ENCODE measurements at places on chromosomes 1 and 21.

DNA sequence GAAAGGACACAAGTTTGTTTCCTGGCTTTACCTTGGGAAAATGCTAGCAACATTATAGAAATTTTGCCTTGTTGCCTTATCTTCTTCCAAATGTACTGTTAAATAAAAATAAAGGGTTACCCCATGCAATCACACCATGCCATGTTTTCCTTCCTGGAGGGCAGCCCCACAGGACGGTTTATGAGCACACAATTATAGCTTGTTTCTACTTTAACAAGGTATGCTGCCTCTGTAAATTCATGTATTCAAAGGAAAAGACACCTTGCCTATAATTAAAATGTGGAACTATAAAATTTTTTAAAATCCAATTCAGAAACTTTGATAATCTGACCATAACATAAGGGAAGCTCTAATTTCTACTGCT lies 63.4 kb downstream of the CAPN2 start:
- DNase-seq = no peak

DNA sequence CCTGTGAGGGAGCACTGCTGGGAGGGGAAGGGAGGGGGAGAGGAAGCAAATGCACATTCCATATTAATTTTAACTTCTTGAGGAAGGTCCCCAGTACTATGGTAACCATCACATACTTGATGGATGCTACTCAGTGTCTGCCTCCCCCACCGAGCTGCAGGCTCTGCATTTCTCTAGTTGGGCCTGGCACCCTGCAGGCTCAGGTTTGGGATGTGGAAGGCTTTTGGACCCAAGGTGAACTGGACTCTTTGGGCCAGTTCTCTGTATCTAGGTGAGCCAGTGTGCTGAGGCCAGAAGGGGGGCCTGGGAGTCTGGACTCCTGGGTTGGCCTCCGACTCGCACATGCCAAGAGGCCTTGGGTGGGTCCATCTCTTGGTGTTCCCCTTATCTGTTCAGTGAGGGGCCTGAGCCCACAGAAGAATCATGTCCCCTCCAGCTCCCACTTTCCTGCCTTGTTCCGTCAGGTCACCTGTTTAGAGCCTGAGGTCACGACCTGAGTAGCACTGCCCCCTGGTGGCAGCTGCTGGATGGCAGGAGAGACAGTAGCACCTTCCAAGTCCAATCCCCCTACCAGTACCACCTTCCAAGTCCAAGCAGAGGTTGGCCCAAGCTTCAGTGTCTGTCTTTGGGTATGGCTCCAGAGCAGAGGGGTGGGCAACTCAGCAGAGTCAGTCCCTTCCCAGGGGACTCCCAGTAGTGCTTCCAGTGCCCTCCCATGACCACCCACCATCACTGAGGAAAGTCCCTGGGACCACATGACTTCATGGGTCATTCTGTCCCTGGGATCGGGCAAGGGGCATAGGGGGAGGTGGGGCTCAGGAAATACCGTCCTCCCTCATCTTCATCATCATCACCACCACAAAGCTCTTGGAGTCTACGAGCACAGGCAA lies 241.8 kb downstream of the TRABD2B start:
- DNase-seq = no peak

DNA sequence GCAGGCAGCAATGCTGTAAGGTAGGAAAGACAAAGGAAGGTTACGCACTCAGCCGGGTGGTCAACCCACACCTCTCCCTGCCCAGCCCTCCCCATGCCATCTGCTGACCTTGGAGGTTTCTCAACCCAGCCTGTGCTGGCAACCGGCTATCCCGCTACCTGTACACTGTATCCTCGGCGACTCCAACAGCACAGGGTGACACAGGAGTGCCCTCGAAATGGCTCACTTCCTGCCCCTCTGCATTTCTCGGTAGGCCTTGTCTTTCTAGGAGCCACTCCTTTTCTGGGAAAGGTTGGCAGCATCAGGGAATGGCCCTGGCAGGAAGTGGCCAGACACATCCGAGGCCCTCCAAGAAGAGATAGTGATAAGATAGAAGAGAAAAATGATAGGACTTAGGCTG lies 124.0 kb downstream of the PROX1 start:
- no peak for DNase-seq

GRCh38 chr1:8903410-8903809 lies 24.9 kb upstream of the ENO1 start:
- no peak for DNase-seq

DNA sequence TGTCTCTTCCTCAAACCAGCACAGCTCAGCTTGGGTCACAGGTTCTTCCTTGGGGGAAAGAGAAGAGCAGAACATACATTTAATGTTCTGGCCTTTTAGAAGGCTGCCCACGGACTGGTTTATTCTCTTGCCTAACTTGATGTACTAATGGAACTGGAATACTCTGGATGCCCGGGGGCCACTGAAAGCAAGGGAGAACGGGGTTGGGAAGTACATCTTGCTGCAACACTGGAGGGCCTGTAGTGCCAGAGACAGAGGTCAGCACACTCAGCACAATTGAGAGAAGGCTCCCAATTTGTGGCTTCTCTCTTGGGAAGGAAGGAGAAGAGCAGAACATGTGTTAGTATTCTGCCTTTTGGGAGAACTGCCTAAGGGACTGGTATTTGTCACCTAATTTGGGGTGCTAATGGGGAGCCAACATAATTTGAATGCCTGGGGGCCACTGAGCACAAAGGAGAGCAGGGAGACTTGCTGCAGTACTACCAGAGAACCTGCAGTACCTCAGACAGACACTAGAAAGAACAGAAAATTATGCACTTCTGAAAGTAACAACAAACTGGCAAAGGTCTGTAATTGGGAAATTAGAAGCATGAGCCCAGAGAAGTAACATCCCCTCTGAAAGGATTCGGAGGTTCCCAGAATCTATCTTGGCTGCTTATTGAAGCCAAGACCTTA lies 14.1 kb downstream of the ZNF691 start:
- no peak for DNase-seq

GRCh38 chr1:61184040-61184713 lies 101.8 kb downstream of the NFIA start:
- peak; percentile 96 for DNase-seq

- DNase-seq = peak; percentile 87
These were observed 25.1 kb upstream of the TMEM222 start for GRCh38 chr1:27296773-27297291.

DNA sequence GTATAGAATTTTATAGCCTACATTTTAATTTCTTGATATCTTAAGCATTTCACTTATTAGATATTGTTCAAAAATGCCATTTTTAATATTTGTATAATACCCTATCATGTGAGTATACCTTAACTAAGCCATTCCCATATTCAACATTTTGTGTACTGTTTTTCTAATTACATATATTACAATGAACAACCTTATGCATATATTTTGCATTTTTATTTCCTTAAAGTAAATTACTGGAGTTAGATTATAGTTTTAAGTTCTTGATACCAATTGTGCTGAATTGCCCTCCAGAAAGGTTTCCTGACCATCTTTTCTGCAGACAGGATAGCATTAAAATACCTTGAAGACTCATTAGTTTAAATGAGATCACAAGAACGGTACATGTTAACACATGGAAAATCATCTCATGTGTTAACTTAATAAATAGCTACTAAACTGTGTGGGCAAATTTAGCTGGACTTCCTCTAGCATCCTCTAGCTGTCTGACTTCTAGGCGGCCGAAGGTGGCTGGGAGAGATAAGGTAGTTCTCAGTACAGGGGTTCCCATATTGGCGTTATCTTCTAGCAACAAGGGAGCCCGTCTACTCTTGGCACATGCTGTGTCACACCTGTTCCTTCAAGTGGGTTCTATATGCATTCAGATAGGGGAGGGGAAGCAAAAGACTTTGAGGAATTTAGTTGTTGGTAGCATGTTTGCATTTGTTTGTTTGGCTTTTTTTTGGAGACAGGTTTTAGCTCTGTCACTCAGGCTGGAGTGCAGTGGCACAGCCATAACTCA lies 8.9 kb downstream of the DCLRE1B start:
- DNase-seq = no peak

DNA sequence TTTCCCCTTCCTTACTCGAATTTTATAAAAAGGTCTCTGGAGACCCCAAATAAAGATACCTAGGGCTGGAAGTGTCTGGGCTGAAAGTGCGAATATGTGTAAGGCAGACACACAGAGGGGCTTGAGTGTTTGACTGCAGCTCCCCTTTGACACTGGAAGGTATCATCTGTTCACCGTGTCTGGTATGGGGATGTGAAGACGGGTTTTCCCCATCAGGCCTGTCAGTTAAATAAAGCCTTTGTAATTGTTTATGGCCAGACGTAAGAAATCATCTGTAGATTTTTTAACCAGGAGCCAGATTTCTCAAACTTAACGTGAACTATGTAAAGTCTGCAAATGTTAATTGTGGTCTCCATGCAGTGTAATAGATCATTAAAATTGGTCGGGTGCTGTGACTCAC lies 1173.4 kb downstream of the AMY1C start:
- DNase-seq = no peak

- DNase-seq = no peak
These were observed 344.9 kb downstream of the PTPRU start for GRCh38 chr1:29581256-29581655.

GRCh38 chr21:31686272-31686915 lies 26.9 kb downstream of the SOD1 start:
- no peak for DNase-seq

- DNase-seq = no peak
These were observed 101.5 kb downstream of the ST6GALNAC3 start for GRCh38 chr1:76176000-76176399.

- DNase-seq = no peak
These were observed 110.5 kb downstream of the HHAT start for GRCh38 chr1:210438928-210439841.

DNA sequence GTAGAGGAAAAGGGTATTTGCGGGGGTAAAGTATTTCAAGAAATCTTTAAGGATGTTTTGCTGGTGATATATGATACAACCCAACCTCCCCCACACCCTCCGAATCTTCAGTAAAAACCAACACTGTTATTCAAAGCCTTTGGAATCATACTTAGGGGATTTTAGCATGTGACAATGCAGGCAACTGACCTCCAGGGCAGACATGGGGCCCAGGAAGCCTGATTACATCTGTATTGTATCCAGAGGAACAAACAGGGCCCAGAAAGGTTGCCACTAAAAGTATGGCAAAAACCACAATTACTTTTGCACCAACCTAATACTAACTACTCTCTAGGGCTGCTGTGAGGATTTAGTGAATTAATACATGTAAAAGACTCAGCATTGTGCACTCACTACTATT lies 43.9 kb upstream of the CNN3 start:
- DNase-seq = no peak

DNA sequence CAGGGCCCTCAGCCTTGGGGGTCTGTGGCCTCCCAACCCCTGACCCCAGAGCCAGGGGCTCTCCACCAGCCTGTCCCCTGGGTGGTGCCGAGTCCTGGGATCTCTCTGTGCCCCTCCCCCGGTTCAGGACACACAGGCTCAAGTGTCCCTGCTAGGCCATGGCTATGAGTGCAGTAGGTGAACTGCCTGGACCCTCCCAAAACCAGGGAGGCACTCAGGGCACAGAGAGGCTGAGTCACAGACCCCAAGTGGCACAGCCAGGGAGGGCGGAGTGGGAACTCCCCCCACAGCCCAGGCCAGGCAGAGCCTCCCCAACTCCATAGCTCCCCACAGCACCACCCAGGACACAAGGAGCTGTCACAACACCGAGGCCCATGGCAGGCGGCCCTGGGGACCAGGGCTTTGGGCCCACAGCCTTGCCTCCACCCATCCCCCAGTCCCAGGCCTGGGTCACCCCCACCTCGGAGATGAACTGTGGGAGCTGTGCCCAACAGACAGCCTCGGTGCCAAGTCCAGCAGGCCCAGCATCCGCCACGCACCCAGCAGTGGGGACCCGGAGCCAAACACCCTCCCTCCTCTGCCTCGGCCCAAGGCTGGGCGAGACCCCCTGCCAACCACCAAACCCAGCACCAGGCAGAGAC lies 3.2 kb downstream of the DVL1 start:
- no peak for DNase-seq

DNA sequence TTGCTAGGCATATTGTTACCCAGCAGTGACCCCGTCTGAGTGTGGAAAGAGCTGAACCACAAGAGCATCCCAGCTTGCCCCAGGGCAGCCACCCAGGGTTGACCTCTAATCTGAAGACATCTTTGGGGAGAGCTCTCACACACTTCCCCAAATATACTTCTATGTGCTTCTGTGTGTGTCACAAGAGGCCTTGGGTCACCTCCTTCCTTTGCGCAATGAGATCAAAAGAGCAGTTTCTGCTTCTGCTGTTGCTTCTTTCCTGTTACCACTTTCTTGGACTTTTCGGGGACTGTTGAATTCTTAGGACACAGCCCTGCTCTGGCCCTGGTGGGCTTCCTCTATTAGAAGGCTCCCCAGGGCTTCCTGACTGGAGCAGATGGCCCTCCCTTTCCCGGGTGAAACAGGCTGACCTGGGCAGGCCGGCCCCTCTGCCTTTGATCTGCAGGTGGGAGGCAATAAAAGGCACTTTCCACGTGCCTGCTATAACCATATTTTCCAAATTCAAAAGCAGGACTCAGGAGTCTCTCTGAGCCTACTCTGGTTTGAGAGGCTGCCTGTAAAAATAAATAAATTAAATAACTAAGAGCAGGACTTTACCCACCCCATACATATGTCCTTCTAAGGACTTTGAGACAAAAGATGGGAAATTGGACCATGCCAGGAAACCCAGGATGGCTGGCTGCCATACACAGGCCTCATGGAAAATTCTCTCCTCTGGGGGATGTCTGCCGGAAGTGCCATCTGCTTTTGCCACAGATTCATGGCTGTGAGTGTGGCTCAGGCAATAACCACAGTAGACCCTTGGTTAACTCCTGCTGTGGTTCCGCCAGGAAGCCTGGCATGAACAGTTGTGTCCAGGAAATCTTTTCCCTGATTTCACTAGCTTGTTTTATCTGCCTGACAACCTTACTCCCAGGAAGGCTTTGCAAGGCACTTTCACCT lies 28.3 kb upstream of the RCSD1 start:
- DNase-seq = no peak

- no peak for DNase-seq
These were observed 1887.4 kb downstream of the NCAM2 start for GRCh38 chr21:22885614-22886013.

- DNase-seq = no peak
These were observed 104.6 kb upstream of the TTC34 start for GRCh38 chr1:2906085-2906484.

DNA sequence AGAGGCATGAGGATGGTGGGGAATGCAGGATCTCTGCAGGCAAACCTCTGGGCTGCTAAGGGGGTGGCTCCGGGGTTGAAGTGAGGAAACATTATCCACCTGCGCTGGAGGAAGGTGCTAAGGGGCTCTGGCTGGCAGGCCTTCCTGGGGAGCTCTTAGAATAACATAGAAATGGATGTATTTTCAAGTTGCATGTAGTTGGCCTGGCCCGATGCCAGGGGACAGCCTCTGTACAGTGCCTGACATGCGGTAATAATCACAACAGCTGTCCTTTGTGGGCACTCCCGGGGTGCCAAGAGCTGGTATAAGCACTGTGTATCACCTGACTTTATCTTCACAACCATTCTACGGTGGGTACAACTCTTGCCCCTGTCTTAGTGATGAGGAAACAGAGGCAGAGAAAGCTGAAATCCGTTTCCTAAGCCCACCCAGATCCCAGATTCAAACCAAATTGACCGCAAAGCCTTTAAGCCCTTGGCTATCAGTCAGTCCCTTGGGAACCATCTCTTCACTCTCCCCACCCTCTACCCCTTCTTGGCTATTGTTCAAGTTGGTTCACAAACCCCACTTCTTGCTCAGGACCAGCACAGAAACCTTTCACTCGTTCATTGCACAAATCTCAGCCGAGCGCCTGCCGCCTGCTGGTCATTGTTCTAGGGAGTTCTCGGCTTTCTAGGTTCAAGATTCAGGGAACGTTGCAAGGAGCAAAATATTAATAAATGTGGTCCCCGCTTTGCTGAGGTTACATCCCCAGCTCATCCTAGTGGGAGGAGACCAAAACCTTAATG lies 30.9 kb downstream of the PADI4 start:
- DNase-seq = no peak

All from sciatic nerve (tissue), 2 donors.